ENCODE measurements at places on chromosomes 2 and 18. TPM values are rescaled to one million over a fixed set of nuclear protein-coding genes. Genes with fewer than 3 reads are reported as not detected.

- DNase-seq: no peak
Observed at GRCh38 chr2:233491326-233491725, 75.3 kb downstream of the USP40 start.

DNA sequence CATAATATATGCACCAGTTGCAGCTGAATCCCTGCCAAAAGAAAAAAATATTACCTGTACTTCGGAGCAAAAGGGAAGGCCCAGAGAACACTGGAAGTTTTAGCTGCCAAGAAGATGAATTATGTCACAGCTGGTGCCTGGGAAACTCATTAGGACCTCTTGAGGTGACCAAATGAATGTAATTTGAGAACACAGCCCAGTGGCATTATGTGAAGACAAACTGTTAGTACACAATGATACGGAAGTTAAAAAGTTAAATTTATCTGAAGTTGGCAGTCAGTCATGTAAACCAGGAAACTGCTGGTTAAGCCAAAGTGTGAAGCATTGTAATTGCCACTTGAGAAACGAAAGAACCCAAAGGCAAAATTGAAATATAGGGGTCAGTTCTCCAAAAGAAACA lies 80.7 kb downstream of the EML4 start:
- no peak for DNase-seq

DNA sequence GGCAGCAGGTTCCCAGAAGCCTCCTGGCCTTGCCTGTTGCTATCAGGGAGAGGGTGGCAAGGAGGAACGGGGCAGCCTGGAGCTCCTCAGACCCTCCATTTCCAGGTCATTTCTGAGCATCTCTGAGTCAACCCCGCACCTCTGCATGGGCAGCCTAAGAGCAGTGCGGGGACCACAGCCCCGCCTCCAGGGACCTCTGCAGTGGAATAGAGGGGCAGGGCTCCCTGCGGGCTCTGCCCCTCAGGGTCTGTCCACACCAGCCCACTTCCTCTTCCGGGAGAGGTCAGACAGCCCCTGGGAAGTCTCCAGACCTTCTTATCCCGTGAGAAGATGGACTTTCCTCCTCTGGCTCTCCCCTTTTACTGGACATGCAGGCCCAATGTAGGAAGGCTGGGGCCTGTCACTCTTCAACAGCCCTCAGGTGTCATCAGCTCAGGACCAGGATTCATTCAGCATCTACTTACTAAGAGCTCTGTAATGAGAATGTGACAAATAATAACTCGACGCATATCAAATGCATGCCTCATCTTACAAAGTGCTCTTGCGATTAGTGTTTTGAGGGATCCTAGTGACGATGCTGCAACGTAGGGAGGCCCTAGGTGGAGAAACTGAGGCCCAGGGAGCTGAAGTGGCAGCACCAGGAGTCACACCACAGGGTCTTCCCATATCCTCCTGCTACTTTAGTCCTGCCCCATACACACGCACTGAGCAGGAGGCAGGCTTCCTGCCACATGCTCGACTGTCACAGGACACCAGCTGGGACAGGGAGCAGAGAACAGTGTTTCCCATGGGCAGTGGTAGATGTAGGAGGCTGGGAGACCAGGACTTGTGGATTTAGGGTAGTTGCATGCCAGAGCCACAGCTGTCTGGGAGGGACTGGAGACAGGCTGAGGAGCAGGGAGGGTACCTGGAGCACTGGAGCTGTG lies 28.0 kb downstream of the SH2D6 start:
- DNase-seq: no peak

GRCh38 chr2:176095421-176095820 lies 2.9 kb downstream of the HOXD13 start:
- DNase-seq: no peak

KCNS3 gene
- 17.8 TPM for total RNA-seq

GNLY gene
- total RNA-seq: not detected

GRCh38 chr2:109466674-109467575 lies 146.8 kb downstream of the SEPTIN10 start:
- DNase-seq: no peak

DNA sequence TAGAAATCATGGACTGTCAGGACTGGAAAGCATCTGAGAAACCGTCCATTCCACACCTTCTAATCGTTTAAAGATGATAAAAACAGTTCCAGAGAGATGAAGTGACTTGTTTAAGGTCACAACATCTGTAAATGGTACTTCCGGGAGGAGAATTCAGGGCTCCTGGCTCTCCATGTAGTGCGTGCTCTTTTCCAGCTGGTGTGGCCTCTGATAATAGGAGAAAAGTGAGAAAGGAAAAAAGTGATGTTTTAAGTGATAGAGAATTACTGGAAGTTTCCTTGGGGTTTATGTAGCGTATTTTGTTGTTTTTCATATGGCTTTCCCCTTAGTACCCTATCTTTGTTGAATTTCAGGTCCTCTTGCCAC lies 663 bp downstream of the C2orf49 start:
- no peak for DNase-seq

GRCh38 chr2:10688921-10689807 lies 611 bp downstream of the NOL10 start:
- DNase-seq: no peak

IL1RL2 gene
- total RNA-seq: 6.3 TPM

DNA sequence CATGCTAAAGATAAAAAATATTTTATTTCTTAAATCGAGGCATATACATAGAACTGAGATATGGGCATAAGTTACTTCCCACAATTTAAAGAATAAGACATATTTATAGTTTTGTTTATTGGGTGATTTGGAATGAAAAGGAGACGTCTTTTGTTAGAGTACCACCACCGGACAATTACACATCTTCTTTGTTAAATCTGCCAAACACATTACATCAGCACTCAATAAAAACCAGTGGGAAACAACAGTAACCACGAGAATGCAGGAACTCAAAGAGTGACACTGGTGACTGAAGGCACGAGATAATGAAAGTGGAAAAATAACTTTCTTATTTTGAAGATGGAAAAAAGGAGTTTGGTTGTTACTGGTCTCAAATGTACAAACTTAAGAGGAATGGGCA lies 92.6 kb upstream of the TFCP2L1 start:
- no peak for DNase-seq

SCN1A gene
- 0.10 TPM for total RNA-seq

RAX gene
- 0.39 TPM for total RNA-seq

SMYD1 gene
- 15.7 TPM for total RNA-seq

DNA sequence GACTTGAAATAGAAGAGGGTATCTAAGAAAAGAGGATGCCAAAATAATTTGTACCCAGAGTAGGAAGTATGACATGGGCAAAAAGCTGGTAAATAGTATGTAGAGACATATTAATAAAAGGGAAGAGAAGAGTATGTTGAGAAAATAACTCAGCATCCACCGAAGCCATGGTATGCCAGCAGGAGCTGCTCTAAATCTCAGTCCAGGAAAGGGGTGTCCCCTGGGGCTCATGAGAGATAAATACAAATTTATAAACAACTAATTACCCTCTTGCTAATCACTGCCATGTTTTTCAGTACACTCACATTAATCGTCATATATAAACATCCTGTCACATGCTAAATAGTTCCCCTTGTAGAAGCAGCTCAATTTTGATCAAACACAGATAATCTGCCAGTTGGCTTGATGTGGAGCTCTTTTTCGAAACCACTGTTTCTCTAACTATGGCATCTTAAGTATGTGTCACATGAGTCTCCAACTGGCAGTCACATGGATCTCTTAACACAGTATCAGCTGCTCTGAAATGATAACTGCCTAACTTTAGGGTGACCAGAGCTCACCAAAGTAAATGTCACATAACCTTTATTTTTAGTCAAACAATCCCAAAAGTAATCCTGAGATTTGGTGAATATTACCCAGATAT lies 31.9 kb downstream of the EXOC6B start:
- peak; percentile 22 for DNase-seq

GRCh38 chr2:164061129-164061746 lies 325.4 kb upstream of the FIGN start:
- DNase-seq: no peak

GRCh38 chr2:30756971-30757370 lies 50.3 kb downstream of the CAPN13 start:
- DNase-seq: no peak

PROKR1 gene
- 0.10 TPM for total RNA-seq

GRCh38 chr2:131036269-131036668 lies 57.0 kb downstream of the FAM168B start:
- DNase-seq: no peak

GPAT2 gene
- total RNA-seq: 1.2 TPM

- no peak for DNase-seq
Observed at GRCh38 chr2:121485039-121485438, 45.6 kb upstream of the RNU4ATAC start.

DNA sequence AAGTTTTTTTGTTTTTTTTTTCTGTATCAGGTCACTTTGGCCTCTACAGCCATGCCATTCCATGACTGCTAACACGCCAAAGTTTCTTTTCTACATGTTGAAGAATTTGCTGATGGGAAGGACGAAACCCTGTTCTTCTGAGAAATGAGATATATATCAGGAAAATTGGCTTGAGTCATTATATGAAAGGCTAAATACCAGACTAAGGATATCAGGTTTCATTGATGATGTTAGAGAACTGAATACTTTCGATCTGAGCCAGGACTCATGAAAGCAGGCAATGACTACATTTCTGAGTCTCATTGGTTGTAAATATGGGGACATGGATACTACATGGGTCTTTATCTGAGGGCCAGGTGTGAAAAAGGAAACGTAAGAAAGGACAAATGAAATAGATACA lies 181.4 kb downstream of the OSR1 start:
- DNase-seq: no peak

DNA sequence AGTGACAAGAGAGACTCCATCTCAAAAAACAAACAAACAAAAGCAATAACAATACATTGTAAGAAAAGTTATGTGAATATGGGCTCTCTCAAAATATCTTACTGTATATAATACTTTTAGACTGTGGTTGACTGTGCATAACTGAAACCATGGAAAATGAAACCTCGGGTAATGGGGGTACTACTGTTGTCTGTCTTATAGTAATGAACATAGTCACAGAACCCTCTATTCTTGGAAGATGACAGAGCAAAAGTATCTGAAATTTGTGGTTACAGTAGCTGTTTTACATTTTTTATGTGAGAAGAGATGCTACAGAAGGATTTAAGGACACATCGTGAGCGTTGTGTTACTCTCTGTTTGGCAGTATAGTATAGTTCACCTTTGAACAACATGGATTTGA lies 60.5 kb downstream of the MAP4K4 start:
- peak; percentile 15 for DNase-seq

OST4 gene
- 199 TPM for total RNA-seq

DNA sequence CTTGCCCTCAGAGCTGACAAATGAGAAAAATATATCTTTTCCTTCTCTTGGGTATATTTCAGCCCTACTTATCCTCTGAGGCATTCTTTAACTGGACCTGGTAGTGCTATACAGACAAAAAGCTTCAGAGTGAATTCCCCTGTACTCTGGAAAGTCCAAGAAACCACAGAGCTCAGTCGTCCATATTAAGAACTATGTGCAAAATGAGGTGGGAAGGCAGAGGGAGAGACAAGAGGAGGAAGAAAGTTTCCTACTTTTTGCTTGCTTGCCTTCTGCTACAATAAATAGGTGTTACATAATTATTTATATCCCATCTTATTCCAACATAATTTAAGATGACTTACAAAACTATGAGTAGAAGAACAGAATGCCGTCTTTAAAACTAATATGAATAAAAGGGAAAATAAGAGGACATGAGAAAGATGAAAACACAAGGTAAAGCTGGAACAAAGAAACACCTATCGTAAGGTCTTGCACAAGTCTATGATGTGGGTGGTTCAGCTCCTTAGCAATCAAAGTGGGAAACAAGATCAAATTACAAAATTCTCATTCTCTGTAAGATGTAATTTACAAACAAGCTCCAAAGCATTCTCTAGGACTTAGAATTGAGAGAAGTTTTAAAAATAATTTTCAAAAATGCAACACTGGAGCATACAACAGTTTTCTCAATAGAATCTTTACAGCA lies 97.9 kb downstream of the BAZ2B start:
- DNase-seq: no peak

DNA sequence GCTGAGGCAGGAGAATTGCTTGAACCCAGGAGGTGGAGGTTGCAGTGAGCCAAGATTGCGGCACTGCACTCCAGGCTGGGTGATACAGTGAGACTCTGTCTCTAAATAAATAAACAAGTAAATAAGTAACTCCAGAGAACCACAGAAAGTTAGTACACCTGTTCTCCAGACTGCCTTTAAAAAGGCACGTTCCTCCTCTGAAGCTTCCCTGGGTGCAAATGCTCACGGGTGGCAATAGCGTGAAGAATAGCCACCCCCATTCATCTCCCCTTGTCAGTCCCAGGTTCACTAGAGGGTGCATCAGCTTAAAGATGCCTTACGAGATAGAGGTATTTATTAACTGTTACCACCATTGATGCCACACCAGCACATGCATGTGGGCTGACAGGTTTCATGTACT lies 64.3 kb upstream of the RTN4 start:
- no peak for DNase-seq

GRCh38 chr2:74385396-74385795 lies 5.3 kb upstream of the DCTN1 start:
- no peak for DNase-seq
